ENCODE measurements at places on chromosomes 11 and 22.

GRCh38 chr22:23405366-23405851 is 174.7 kb downstream of the IGLL1 start:
- no peak for DNase-seq

- no peak for DNase-seq
Observed at GRCh38 chr11:124080327-124081001, 34.8 kb upstream of the VWA5A start.

GRCh38 chr22:20641198-20641892 is 132.6 kb upstream of the SERPIND1 start:
- DNase-seq: no peak

DNA sequence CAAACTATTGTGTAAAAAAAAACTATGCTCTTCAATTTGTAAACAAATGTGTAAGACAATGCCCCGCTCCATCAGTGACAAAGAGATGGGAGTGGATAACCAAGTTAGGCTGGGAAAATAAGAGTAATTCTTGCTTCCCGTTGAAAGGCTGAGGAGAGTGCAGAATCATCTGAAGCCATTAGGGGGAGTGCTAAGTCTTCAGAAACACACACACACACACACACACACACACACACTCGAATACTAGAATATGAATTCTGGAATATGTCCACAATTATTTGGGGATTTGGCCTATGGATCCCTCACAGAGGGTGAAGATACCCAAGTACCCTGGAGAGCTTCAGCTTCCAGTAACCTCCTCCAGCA is 27.8 kb upstream of the ROBO3 start:
- no peak for DNase-seq

DNA sequence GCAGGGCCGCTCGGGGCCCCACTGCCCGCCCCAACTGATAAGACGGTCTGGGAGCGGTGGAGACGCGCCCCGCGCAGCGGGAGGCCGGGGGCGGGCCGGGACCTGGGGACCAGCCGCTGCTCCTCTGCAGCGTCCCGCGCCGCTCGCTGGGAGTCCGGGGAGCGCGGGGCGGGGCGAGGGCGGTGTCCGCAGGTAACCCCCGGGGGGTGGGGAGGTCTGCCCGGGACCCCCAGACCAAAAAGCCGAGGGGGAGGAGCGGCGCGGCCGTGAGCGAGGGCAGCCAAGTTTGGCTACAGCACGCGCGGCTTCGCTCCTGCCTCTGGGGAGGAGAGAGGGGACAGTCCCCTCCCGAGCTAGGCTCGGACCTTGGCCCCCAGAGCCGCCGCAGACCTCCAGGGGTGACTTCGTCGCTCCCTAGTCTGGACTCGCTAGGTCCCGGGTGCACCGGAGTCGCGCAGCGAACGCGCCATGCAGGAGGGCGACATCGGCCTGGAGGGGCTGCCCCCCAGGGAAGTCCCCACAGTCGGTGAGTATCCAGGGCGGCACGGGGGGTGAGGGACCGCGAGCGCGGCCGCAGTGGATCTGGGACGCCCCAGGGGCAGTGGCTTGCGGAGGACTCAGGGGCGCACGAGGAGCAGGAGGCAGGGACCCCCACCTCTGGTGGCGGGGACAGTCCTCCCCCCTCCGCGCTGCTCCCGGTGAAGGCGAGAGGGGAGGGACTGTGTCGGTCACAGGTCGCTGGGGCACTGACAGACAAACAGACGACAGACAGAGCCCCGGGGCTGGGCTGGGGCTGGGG is 92.3 kb upstream of the ANO1 start:
- no peak for DNase-seq

GRCh38 chr22:19964701-19965386 is 23.2 kb upstream of the TXNRD2 start:
- no peak for DNase-seq

- DNase-seq: no peak
Observed at GRCh38 chr22:25070956-25071355, 118.4 kb downstream of the KIAA1671 start.

DNA sequence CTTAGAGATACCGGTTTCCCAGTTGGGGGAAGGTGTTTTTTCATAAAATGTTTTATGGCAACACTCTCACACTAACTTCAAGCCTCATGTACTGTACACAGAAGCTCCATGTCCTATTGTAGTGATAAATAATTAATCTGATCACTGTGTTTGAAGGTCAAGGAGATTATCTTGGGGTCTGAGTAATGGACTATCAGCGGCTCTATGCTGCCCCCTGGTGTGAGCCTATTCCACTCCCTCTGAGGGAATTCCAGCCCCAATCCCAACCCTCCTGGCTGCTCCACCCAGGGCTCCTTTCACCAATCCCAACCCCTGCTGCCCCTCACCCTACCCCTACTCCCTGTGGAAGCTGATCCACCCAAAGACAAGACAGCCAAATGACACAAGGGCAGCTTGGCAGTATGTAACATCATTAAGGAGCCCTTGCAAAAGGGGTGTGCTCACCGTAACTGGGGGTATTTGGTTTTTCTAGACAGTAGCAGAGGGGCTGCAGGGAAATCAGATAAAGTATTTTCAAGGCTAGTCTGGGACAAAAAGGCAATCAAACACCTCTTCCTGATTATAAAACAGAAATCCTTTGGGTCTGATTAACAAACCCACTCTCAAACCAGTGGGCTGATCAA is 22.3 kb downstream of the HPS4 start:
- DNase-seq: peak; percentile 38

- no peak for DNase-seq
Observed at GRCh38 chr11:16791191-16791961, 52.9 kb downstream of the C11orf58 start.

DNA sequence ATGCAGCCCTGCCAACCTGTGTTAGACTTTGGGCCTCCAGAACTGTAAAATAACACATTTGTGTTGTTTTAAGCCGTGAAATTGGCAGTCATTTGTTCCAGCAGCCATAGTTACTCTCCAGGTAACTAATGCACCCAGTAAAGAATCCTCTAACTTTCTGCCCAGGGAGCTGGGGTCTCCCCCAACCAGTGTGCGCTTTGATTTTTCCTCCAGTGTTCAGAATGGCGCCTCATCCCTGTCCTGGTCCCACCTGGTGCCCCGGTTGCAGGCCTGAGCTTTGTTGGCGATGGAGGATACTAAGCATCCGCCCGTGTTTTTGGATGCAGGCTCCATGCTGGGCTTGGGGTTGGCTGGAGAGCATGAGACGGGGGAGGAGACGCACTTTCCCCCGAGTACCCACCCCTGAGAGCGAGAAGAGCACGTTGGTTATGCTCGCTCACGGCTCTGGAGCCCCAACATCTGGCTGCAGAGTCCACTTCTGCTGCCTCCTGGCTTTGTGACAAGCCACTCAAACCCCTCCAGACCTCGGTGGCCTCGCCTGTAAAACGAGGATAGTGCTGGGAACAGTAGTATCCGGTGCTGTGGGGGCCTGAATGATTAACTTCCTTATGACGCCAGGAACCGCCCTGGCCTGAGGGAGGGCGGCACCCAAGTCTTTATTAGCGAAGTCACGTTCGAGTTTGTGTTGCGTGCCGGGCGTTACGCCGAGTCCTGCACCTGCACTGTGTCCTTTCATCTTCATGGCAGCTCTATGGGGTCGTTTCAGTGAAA is 25.8 kb downstream of the MRGPRD start:
- DNase-seq: no peak

GRCh38 chr22:27381552-27381951 is 420.0 kb downstream of the MN1 start:
- DNase-seq: no peak

DNA sequence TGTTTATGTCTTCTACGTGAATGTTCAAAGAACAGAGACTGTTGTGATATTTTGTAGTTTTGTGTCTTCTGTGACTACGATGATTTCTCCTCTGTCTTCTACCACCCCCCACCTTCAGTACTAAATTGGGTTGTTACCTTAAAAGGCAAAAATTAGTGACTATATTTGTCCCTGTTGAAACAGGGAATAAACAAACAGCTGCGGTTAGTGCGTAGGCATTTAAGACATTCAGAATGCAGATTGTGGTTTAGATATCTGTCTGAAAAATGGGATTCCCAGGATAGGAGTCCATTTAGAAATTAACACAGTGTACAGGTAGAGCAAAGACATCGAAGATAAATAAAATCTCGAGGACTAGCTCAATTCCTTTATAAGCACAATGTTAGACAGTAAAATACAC is 15.6 kb upstream of the ARHGAP42 start:
- no peak for DNase-seq

DNA sequence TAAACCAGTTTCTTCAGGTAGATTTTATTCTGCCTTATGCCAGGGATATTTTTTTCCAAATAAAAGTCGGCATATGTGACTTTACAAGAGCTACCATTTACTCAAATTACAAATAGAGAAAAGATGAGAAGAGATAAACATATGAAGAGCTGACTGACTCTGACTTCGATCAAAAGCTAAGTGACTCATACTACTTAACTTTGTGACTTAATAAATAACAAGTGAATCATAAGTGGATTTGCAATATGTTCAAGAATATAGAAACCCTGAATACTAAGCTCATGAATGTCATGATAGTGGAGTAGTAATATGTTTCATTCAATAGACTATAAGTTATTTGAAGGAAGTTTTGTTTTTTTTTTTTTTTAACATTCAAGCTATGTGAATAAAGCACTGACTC is 130.5 kb upstream of the ANO3 start:
- no peak for DNase-seq

GRCh38 chr11:73393479-73394415 is 17.5 kb downstream of the RELT start:
- peak; percentile 52 for DNase-seq

- DNase-seq: no peak
Observed at GRCh38 chr11:78476066-78476465, 58.4 kb upstream of the GAB2 start.

DNA sequence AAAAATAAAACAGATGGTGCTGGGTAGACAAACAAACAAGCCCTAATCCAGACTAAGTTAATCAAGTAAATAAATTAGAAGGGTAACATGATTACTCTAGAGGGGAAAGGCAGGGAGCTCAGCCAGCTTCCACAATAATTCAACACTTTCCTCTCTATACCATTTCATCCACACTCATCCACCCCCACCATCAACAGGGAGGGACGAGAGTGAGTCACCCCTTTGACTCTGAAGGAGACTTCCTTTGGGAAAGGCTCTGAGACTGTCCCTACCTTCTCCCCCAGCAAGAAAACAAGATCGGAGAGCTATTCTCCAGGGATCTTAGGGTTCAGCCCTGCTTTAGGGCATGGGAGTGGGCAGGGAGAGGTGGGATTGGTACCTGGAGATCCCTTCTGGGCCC is 33.1 kb downstream of the TRIM66 start:
- no peak for DNase-seq

DNA sequence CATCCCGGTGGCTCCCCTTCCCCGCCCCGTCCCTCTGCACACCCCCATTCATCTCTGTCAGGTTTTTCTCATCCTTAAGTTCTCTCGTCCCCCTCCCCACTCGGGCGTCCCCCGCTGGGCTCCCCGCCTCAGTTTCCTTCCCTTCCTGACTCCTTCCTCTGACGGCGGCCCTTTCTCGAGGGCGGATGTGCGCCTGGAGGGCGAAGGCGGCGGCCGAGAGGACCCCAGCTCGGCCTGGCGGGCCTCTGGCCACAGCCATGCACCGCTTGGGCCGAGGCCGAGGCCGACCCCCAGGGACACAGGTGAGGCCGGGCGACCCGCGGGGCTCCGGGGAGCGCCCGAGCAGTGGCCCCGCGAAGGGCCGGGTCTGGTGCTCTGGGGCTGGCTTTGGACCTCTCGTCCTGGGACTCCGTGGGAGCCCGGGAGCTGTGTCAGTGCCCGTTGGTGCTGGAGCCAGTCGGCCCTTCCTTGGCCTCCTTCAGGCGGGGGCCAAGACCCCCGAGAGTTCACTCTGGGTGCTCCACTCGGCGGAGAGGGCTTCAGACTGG is 2.9 kb downstream of the PHLDB1 start:
- no peak for DNase-seq

DNA sequence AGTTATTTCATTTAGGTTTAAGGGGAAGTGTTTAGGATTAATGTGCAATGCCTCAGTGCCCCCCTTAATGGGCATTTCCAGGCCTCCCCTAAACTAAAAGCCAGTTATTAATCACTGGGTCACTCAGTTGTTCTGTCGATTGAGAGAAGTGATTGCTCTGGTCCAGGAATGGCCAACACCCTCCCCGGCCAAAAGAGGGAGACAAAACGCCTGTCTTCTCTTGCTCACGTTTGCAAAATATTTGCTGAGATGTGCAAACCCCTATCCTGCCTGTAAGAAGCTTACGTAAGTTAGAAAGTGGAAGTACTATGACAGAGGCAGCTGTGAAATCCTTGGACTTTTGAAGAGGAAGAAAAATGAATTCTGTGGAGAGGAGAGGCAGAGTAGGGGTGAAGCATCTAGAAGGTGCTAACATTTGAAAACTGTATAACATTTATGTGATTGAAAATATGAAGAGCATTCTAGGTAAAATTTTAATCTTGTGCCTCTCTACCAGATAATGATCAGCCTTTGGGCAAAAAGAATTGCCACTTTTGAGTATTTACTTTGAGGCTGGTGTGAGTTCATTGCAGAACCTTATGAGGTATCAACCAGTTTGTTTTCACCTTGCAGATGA is 37.7 kb downstream of the NTM start:
- DNase-seq: no peak

DNA sequence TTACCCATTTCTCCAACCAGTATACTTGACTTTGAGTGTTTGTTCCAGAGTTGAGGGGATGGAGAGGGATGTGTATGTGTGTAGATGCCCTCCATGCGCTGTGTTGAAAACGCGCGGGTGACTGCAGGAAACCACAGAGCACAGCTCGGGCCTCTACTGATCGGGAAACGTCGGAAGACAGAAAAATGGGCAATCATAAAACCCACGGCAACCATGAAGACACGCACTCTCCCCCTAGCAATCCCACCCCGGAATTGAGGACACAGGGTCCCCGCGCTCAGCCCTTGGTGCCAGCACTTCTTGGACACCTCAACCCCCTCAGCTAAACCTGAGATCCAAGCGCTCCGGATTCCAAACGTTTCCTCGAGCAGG is 251 bp upstream of the UQCC3 start:
- DNase-seq: no peak

GRCh38 chr11:33692541-33692940 is 8.1 kb downstream of the C11orf91 start:
- no peak for DNase-seq

- no peak for DNase-seq
Observed at GRCh38 chr11:22459048-22459447, 120.9 kb downstream of the SLC17A6 start.

DNA sequence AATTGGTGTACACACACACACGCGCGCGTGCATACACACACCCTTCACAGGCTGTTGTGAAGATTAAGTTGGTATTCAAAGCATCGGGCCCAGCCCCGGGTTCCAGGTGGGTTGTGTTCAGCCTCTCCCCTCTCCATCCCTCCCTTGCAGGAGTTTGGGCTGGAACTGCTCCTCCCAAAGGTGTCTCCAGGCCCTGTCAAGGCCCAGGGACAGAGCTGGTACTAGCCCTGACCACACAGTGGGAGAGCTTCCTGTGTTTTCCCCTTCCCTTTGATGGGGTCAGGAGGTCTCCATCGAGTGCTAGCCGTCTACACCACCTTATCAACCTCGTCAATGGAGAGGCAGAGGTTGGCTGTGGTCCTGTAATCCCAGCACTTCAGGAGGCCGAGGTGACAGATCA is 36.5 kb upstream of the CSNK1E start:
- no peak for DNase-seq

Data from stimulated activated CD4-positive, alpha-beta T cell treated with anti-CD3 and anti-CD28 coated beads, Interleukin-4, amount 100 ng/mL, for 48 hours (primary cell).